ENCODE measurements at places on chromosomes 16 and 17. TPM values are rescaled to one million over a fixed set of nuclear protein-coding genes. Genes with fewer than 3 reads are reported as not detected.

Gene ACSM2A
- polyA plus RNA-seq = not detected

Gene MSI2
- polyA plus RNA-seq = 21.9 TPM

- no peak for DNase-seq
These were observed 2.3 kb downstream of the IL21R start for GRCh38 chr16:27404163-27404823.

DNA sequence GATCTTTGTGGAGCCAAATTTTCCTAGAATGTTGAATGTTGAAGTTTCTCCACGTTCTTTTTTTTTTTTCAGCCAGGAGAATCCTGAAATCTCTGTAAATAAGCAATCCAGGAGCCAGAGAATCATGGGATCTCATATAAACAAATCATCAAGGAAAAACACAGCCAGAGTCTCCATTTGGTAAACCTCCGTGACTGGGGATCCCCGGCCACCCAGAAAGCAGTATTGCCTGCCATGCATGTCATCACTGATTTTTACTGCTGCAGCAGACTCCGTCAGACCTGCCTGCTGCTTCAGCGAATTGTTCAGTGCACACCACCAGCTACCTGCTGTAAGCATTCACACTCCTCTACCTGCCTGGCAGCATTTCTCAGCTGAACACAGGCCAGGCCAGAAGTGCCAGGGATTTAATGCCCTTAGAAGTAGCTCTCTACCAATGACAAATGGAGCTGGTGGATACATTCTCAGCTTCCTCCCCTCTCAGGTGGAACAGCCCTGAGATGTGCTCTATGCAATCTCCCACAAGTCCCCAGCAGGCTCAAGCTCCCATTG, 158.6 kb downstream of the CYLD start:
- no peak for DNase-seq

DNA sequence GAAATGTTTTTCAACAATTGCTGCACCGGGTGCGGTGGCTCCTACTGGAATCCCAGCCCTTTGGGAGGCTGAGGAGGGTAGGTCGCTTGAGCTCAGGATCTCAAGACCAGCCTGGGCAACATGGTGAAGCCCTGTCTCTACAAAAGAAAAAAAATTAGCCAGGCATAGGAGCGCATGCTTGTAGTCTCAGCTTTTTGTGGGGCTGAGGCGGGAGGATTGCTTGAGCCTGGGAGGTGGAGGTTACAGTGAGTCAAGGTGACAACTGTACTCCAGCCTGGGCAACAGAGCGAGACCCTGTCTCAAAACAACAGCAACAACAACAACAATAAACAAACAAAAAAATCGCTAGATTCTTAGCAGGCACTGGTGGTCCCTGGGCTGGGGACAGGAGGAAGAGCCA, 28.5 kb downstream of the IL21R start:
- no peak for DNase-seq

DNA sequence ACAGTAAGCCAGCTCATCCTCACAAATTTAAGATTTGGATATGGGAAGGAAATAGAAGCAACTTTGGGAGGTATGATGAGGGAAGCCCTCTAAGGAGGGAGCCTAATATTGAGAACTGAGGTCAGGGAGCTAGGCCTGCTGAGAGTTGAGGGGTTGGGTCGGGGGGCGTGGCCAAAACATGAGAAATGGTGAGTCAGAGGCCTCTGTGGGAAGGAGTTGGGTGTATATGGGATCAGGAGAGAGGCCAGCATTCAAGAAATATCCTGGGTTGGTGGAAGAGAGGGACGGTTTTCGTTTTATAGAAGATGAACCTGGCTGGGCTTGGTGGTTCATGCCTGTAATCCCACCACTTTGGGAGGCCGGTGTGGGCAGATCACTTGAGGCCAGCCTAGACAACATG, 48.4 kb downstream of the CLEC16A start:
- peak; percentile 87 for DNase-seq

DNA sequence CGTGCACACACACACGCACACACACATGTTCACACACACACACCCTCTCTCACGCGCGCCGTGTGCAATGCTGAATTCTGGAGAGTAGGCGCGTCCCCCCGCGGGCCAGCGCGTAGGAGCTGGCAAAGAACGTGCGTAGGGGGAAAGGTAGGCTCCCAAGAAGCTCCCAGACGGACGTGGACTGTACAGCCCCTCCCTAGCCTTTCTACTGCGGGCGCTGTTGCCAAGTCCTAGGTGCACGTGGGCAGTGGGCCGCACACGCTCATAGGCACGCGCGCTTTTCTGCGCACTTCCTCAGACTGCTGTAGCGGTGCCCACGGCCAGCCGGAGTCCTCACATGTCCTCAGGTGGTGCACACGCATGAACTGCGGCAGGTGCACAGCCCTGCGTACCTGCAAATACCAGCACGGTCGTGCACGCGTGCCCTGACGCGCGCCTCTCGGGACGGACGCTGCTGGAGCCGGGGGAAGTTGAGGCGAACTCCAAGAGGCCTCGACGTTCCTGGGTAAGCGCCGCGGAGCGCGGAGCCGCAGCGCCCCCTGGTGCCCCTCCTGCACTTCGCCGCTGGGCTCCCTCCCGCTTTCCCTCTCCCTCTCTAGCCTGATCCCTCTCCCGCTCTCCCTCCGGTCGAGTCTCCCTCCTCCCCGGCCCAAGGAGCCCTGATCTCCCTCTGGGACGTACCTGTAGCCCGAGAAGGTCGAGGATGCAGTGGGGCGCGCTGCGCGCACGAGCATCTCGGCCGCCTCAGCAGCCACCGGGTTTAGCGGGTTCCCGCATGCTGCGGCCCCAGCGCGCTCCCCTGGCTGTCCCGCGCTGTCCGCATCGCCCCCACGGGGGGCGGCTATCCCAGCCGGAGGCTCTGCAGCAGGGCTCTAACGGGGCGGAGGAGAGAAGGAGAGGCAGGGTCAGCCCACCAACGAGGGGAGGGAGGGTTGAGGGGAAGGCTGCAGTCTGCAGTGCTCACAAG, 749 bp downstream of the GRIN2A start:
- peak; percentile 63 for DNase-seq

GRCh38 chr17:78113804-78114785, 14.5 kb downstream of the TMC6 start:
- DNase-seq = no peak

Data from mammary epithelial cell (primary cell).